ENCODE measurements at places on chromosomes 12 and 14.

GRCh38 chr14:59463787-59464485 lies 1.2 kb downstream of the GPR135 start:
- peak; percentile 9 for DNase-seq

GRCh38 chr12:109877504-109878246 lies 2.7 kb downstream of the GLTP start:
- no peak for DNase-seq

DNA sequence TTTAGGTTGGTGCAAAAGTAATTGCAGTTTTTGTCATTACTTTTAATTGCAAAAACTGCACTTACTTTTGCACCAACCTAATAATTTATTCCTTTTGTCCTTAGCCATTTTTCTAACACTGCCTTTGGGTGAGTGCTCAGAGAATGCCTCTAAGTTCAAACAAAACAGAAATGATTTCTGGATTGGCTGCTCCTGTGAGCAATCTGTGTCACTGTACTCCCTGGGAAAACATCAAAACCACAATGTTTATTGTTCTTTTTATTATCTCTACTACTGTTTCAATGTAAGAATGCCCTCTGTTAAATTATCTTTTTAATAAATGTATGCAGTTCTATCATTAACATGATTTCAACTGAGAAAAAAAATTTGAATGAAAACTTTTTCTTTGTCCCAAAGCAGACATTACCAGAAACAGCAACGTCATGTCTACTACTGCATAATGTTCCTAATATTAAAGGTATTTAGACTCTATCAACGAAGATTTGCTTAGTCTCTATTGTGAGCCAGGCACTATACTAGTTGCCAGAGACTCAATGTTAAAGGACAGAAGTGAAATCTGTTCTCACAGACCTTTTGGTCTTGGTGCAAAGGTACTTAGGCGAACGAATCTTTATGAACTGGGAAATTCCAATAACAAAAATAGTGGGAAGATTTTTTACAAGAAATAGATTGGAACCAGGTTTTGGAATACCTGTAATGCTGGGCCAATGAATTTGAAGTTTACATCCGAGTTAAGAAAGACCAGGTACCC lies 6.2 kb downstream of the SLC41A2 start:
- DNase-seq, result no peak

DNA sequence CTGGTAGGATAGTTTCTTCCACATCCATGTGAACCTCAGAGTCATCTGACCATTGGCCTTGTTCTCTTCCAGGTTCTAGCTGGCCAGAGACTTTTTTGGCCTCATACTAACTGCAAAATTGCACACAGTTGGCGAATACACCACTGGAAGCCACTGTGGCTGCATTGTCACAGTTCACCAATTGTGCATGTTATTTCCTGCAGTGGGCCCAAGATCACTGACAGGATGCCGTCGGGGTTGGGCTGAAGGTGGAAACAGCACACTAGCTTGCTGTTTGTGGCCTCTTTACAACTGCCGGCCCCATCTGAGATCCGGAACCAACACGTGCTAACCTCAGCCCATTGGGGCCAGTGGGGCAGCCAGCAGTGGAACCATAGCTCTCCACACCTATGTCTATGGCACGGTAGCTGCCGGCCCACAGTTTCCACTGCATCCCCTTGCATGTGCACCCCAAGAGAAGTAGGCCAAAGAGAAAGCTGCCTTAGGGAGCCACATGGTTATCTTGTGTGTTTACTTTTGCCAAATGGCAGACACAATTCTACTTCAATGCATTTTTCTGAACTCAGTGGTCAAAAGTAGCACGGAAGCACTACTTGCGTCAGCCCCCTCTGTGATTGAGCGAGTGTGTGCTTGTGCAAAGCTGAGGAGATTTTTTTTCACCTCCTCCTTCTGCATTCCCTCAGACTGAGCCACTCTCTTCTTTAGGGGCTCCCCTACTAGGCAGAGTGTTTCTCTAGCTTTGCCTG lies 464.0 kb downstream of the RAD51B start:
- peak; percentile 70 for DNase-seq

DNA sequence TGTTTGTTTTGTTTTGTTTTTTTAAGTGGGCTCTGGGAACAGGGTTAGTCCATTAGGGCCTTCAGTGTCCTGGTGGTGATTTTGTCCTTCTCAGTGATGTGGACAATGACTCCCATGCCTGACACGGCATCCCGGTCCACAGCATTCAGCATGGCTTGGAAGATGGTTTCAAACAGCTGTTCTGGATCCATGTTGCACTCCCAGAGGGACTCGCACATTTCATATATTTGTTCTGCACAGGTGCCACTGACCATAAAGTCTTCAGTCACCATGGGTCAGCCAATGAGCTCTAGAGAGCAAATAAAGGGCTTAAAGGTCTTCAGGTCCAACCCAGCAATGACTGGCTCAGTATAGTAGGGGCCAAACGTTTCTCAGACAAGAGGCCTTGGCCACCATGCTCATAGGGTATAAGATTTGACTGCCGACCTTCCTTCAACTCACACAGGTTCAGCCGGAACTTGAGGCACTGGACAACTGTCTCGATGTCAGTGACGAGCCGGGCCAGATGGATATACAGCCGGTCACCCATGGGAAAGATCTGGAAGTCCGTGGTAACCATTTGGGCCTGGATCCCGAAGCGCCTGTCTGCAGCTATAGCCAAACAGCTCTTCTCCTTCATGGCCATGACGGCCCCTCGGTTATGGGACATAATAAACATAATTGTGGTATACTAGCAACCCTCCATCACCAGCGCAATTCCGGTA lies 18.0 kb downstream of the OR10P1 start:
- no peak for DNase-seq

GRCh38 chr14:77059276-77059915 lies 30.9 kb upstream of the IRF2BPL start:
- DNase-seq, result peak; percentile 45

DNA sequence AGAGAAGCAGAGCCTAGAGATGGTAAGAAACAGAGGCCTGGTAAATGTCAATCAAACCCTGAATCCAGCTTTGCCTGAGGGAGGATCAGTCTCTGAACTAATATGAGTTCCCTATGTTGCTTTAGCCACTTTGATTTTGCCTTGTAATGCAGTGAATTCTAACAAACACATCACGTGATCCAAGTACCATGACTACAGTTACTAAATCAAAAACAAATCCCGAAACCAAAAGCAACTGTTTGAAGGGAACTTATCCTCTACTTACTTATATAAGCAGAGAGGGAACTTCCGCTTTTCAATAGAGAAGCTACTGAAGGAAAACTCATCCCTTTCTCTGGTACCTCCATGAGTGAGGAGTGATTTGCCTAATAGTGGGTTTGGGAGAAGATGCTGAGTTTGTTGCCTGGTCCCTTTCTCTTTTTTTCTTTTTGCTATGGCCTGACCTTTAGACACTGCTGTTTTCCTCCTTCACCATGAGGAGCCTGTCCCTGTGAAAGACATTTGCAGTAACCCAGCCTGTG lies 7.7 kb upstream of the PPTC7 start:
- DNase-seq, result peak; percentile 77

DNA sequence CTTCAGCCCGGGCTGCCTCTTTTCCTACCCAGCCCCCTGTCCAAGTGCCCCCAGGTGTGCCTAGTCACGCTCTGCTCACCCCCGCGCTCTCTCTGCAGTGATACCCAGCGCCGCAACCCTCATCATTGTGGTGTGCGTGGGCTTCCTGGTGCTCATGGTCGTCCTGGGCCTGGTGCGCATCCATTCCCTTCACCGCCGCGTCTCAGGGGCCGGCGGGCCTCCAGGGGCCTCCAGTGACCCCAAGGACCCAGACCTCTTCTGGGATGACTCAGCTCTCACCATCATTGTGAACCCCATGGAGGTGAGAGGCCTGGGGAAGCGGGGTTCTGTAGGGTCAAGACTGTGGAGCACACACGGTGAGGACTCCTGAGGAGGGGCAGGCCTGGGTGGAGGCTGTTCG lies 27.2 kb downstream of the CLSTN3 start:
- no peak for DNase-seq

DNA sequence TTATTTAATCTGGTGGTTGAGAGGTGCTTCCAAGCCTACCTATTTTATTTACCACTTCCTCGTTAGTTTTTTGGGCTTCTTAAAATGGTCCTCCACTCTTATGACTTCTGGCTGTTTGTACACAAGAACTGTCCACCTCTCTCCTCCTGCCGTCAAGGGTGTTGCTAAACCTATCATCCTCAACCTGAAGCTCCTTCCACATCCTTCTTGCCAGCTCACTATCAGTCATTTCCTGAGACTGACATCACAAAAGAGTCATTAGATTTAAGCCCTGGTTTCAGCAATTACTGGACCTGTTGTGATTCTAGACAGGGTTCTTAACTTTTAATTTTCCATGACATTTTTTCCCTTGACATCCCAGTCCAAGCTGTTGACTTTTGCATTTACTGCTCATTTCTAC lies 91.9 kb downstream of the BICD1 start:
- no peak for DNase-seq

- DNase-seq, result no peak
Measured at GRCh38 chr12:88185988-88186387, 43.9 kb downstream of the TMTC3 start.

- no peak for DNase-seq
Measured at GRCh38 chr12:95393191-95393790, 80.7 kb upstream of the METAP2 start.

DNA sequence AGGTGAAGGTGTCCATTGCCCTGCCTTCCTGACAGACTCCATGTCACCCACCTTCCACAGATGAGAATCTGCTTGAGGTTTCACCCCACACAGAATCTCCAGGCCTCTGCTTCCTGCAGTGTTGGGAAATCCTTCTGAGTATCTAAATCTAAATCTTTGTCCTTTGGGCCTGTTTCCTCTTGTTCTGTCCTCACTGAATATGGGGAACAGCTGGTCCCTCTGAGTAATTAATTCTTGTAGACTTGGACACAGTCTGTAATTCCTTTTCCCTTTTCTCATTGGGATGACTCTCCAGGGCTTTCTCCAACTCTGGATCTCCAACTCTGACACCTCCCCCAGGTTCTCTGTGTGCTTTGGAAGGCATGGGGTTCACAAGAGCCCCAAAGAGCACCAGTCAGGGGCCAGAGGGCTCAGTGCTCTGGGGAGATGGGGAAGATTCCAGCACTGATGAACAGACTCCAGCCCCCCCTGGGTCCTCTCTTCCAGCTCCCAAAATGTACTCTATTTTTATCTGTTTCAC lies 2.3 kb upstream of the ACVRL1 start:
- DNase-seq, result no peak

DNA sequence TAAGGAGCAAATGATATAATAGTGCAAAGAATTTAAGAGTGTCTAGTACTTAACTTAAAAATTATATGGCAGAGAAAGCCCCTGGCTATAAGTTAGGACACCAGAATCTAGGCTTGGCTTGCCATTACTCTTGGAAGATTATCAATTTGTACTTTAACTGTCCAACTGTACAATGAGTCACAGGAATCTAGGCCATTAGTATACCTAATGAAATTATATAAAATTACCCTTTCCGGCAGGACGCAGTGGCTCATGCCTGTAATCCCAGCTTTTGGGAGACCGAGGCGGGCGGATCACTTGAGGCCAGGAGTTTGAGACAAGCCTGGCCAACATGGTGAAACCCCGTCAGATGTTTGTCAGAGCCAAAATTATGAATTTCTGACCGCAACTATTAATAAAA lies 691 bp upstream of the OR6S1 start:
- no peak for DNase-seq

- DNase-seq, result no peak
Measured at GRCh38 chr12:123873793-123874192, 98.8 kb downstream of the CCDC92 start.

GRCh38 chr12:127600211-127600610 lies 666.8 kb upstream of the TMEM132C start:
- DNase-seq, result no peak

GRCh38 chr14:55518391-55518790 lies 61.6 kb upstream of the KTN1 start:
- no peak for DNase-seq

GRCh38 chr14:105090493-105091053 lies 25.3 kb upstream of the GPR132 start:
- peak; percentile 86 for DNase-seq

DNA sequence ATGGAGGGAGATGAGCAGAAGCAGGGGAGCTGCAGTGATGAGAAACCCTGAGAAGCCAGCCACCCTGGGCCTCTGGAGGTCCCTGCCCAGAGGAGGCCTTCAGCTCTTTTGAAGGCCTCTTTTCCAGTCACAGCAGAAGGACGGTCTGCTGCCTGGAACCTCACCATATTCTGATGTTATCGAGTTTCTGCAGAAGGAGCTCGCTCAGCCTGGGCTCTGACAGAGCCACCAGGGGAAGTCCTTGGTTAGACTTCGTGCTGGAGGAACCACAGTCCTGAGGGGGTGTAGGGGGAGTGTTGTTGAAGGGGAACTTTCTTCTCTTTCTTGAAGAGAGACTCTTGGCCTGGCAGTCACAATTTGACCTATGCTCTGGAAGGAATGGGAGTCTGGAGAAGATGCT lies 25.1 kb upstream of the BATF start:
- DNase-seq, result no peak

DNA sequence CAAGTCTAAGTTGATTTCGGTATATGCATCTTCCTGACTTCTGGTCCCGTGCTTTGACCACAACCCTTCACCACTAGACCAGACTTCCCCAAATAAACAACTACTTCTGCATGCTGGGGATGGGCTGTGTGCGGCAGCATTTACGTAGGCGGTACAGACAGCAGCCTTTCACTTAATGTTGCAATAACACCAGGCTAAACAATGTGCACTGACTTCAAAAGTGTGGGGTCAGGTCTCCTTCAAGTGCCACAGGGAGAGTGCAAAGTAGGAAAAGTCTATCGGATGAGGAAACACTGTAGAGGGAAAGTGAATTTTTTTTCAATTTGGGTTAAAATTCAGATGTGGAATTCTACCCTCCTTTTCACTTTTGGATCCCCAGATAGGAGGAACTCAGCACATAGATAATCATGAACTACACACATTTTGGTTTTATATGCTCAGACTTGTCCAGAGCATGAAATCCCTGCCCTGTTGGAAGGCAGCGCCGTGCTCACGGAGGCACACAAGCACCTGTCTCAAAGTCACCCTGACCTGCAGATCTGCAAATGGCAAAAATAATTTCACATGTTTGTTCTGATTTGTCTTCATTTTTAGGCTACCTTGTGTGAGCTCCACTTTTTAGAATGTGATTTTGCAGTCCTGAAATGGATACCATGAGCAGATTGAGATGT lies 3.6 kb upstream of the FOS start:
- DNase-seq, result peak; percentile 73

DNA sequence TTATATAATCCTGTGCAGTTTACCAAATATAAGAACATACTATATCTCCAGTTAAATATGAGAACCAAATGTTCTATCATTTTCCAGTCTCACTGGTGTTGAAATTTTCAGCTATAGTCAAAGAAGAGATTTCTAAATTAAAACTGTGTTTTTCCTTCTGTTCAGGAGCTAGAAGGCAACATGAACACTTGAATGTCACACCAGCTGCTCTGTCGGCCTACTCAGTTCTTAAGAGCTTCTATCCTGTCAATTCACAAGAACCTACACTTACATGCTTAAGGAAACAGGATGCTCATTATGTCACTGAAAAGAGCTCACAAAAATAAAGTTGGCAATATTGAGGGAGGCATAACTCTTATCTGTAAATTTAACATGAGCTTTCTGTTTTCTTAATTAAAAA lies 43.1 kb downstream of the ATP2B1 start:
- no peak for DNase-seq
